ENCODE measurements at places on chromosomes 7 and 10.

GRCh38 chr10:87092376-87092860, 2.2 kb downstream of the GLUD1 start:
- peak; percentile 68 for DNase-seq

- no peak for DNase-seq
Observed at GRCh38 chr7:158683541-158683940, 21.1 kb downstream of the NCAPG2 start.

- DNase-seq, result no peak
Observed at GRCh38 chr7:8444468-8444769, 11.0 kb downstream of the NXPH1 start.

DNA sequence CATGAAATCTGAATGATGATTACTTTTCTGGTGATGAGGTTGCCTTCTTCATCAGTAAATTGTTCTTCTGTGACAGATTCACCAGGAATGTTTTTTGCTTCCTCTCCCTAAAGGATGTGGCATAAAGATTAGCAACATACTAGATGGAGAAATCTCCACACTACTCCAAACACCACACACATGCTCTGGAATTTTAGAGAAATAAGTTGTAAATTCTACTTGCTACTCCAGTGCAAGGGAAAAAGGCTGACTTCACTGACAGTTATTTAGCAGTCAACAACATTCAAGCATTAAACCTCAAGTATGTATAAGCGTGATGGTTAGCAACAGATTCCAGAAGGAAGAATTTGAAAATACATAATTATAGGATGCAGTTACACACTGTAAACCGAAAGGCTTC, 137.9 kb upstream of the CCDC6 start:
- DNase-seq, result no peak

DNA sequence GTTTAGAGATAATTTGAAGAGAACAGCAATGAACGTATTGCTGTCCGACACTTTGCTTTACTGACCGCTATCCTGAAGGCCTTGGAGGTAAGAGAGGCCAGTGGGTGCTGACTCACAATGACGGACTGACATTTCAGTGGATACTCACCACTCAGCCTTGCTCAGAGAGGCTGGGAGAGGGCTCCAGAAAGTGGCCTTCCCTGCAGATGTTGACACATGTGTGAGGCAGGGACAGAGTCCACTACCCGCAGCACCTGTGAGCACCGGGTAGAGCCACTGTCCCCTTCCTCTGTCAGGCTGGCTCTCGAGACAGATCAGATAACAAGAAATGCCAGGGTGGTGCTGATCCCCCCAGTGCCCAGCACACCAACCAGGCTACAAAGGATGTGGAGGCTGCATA, 75.0 kb downstream of the GPR26 start:
- DNase-seq, result no peak

DNA sequence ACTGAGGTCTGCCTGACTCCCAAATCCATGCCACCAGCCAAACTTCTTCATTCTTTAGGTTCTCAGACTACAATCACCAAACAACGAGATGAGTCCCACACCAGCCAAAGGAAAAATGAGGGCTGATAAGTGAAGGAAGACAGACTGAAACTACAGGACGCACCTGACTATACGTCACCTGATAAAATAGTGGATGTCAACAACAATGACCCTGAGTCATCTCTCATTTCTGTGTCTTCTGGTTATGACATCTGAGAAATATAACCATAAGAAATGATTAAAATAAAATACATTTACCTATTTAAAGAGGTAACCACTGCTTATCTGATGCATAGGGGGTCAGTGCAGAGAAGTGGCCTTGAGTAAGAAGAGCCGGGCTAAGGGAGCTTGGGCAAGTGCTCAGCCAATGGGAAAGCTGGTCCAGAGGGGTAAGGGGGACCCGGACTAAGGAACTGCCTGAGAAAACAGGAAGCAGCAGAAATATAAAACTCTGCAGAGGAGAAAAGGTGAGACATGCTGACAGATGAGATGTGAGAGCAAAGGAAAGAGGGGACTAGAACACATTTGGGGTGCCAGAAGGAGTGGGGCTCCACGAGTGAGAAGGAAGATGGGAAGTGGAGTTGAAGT, 51.8 kb downstream of the HIPK2 start:
- DNase-seq, result no peak

- DNase-seq, result no peak
Observed at GRCh38 chr10:122060250-122060649, 71.3 kb downstream of the TACC2 start.

DNA sequence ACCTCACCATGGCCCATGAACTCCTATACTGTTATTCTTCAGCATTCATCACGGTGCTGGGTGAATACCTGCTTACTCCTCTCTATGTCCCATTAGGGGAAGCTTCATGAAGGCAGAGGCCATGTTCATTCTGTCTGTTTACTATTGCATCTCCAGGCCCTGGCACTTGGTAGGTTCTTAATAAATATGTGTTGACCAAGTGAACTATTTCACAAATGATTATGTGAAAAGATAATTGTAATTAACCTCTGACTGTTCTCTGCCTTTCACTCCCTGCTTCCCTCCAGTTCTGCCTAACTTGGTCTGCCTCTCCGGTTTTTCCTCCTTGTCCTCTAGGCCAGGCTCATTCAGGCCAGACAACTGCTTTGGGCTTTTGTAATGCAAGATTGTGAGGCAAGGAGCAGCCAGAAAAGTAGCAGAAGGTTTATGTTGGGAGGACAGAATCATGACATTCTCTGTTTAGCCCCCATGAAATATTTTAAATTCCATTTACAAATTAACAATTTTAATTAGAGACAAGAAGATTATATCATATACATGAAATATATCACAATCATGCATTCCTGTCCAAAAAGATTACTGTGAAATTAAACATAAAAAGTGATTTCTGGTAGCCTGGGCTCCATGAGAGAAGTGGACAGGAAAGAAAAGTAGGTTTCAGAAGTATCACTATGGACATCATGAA, 42.1 kb upstream of the PLXNA4 start:
- DNase-seq, result no peak

GRCh38 chr10:77274046-77274795, 363.4 kb downstream of the KCNMA1 start:
- DNase-seq, result no peak

DNA sequence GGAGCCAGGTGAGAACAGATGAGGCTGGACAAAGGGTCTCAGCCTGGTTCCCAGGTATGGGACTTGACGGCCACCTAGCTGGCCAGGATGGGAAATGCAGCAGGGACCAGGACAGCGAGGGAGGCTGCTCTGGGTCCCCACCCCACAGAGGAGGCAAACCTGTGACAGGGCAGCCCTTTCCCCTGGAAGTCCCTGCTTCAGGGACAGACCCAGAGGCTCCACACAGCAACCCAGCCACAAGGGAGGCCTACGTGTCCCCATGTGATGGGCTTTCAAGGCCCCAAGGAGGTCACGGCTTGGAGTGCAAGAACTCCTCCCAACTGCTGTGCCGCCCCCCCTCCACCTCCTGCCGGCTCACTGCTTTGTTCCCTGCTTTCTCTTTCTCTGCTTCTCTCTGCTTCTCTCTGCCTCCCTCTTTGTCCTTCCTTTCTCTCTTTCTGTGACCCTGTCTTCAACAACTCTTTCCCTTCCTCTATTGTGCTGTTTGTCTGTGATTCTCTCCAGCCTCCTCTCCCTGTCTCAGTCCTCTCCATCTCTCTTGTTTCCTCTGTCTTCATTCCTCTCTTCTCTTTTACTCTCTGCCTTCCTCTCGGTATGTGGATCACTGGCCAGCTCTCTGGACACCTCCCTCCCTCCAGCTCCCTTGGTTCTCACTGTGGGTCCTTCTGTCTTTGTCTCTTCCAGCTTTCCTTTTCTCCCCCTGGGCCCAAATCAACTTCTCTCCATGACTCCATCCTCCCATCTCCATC, 9.6 kb upstream of the EIF5AL1 start:
- no peak for DNase-seq

DNA sequence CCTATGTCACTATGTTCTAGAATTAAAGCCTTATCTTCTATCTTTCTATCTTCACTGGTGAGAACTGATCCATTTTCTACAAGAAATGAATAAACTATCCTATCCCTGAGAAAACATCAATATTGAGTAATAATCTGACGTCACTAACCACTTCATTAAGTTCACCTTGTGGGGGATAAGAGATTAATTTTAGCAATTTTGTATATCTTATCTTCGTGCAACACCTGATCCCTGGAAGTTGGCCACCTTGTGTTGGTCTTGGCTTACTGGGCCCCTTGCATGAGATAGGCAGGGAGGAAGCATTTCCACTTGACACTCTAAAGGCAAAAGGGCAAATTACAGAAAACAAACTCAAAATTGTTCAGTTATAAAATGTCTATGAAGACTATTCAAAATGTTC, 20.1 kb upstream of the OR6B1 start:
- DNase-seq, result no peak

DNA sequence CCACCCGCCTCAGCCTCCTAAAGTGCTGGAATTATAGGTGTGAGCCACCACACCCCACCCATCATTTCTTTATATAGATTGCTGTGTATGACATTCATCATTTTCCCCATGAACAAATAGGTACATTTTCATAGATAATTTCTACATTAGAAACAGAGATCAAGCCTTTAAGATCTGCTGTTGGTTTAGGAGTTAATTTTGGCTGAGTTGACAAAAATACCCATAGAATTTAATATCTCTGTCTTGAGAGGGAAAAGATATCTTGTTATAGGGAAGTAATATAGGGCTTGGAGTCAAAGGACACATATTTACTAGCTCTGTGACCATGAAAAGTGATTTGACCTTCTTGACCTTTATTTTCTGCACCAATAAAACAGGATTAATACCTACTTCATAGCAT, 51.8 kb downstream of the LRMDA start:
- DNase-seq, result no peak

DNA sequence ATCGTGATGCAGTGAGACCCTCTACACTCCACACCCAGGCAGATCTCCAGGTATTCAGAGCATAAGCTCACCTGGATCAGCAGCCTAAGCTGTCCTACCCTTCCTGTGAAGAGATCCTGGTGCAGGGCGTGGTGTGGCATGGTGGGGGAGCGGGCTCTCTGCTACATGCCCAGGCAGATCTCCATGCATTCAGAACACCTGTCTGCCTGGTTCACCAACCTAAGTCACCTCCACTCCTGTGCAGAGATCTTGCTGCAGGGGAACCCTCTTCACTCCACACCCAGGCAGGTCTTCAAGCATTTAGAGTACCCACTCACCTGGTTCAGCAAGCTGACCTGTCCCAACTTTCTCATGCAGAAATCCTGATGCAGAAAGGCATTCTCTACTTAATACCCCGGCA, 394.4 kb upstream of the SEMA3A start:
- DNase-seq, result no peak

DNA sequence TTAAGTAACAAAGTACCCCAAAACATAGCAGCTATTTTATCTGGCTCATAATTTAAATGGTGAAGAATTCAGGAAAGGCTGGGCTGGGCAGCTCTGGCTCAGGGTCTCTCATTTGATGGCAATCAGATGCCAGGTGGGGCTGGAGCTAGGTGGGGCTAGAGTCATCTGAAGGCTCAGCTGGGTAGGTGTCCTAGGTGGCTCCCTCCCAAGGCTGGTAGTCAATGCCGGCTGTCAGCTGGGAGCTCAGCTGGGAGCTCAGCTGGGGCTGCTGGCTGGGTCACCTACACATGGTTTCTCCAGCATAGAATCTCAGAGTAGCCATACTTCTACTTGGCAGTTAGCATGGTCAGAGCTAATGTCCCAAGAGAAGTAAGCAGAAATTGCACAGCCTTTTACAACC, 34.1 kb downstream of the OSBPL3 start:
- no peak for DNase-seq

DNA sequence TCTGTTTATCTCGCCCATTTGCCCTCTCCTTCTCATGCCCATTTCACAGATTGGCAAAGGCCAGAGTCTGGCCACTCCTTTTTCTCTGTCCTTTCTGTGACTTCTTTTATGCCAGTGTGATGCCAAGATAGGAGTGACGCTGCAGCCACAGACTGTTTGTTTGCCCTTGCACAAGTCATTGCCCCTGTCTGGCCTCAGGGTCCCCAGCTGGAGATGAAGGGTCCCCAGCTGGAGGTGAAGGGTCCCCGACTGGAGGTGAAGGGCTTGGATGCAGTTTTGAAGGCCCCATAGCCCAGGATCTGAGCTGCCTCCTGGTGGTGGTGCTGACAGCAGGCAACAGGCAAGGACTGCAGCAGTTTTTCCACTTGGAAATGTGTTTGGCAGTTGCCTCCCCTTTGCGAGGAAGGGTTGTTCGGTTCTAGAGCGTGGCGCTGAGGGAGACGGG, 50.8 kb upstream of the SLC29A3 start:
- no peak for DNase-seq

DNA sequence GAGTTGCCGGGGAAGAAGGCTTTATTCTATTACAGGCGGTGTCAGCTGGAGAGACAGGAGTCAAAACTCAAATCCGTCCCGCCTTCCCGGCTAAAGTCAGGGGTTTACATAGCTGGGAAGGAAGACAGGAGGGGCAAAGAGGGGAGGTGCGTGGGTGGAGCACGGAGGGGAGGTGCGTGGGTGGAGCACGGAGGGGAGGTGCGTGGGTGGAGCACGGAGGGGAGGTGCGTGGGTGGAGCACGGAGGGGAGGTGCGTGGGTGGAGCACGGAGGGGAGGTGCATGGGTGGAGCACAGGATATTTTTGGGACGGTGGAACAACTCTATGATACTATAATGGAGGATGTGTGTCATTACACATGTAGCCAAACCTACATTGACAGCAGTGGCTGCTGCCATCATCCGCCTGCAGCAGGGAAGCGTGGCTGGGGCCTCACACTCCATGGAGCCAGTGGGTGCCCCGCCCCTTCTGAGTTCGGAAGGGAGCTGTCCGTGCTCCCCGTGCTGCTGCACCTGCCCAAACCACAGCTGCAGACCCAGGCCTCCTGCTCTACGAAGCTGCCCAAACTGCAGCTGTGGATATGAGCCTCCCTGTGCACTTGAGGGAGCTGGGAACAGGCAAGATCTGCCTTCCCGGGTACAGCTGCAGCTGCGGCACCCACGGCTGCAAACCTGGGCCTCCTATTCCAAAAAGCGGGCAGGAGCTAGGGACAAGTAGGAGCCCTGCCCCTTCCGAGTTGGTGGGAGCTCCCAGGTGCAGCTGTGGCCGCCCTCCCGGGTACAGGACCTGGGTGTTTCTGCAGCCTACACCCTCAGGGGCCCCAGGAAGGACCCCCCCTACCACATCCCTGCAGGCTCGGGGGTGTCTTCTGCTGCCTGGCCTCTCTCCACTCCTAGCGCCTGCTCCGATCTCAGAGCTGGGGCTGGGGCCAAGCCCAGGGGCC, 119.4 kb downstream of the DYNC2I1 start:
- no peak for DNase-seq

GRCh38 chr10:95601116-95601719, 40.0 kb upstream of the SORBS1 start:
- peak; percentile 43 for DNase-seq

- no peak for DNase-seq
Observed at GRCh38 chr10:17683541-17683940, 39.6 kb downstream of the STAM start.

DNA sequence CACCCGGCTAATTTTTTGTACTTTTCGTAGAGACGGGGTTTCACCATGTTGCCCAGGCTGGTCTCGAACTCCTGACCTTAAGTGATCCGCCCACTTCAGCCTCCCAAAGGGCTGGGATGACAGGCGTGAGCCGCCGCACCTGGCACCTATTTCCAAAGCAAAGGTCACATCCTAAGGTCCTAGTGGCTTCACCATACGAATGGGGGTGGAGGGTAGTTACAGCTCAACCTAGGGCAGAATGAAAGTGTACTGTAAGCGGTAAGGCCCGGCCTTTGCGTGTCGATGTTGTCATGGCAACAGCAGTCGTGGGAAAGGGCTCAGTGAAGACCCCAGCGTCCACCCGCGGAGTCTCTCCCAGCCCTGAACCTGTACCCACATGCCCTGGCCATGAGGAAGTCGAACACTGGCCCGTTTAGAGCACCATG, 1.6 kb upstream of the COX19 start:
- no peak for DNase-seq

- no peak for DNase-seq
Observed at GRCh38 chr10:72574636-72575035, 51.2 kb downstream of the MICU1 start.

- DNase-seq, result no peak
Observed at GRCh38 chr10:90420637-90421318, 437.1 kb downstream of the HTR7 start.

Measured in CD4-positive, alpha-beta T cell treated with Interleukin-4 for 4 hours (primary cell).